ENCODE measurements at places on chromosomes 5 and 9. TPM values are rescaled to one million over a fixed set of nuclear protein-coding genes. Genes with fewer than 3 reads are reported as not detected.

BTNL8 gene
- not detected for total RNA-seq

PCDHB12 gene
- total RNA-seq: not detected

CDK7 gene
- 47.0 TPM for total RNA-seq

VLDLR gene
- 12.7 TPM for total RNA-seq

All from activated CD4-positive, alpha-beta T cell treated with anti-CD3 and anti-CD28 coated beads for 36 hours (primary cell).